ENCODE measurements at places on chromosomes 1 and 21. TPM values are rescaled to one million over a fixed set of nuclear protein-coding genes. Genes with fewer than 3 reads are reported as not detected.

DNA sequence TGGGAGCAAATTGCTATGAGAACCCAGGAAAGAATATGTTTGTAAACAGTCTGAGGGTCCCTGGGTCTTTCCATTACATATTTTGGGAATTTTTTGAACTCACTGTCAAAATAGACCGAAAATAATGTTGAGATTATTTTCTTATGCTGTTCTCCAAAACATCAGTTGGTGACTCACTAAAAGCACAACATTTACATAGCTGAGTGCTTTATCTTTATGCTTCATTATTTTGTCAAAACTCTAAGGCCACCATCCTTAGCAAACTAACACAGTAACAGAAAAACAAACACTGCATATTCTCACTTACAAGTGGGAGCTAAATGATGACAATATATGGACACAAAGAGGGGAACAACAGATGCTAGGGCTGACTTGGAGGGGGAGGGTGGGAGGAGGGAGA is 459.3 kb downstream of the ADGRL2 start:
- no peak for DNase-seq

DNA sequence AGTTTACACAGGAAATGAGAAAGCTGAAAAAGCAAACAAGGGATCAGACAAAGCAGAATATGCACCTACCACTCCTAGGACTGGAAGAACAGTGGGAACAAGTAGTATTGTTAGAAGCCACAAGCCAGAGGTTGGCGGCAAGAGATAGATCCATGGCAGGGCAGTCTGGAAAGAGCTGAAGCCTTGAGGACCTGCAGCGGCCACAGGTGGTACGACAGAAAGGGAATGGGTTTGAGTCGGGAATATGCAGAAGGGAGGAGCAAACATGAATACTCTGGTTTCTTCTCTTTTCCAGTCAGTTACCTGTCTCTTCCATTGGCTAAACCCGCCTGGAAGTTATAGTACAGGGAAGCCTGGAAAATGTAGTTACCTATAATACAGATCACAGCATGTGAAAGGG is 3.9 kb upstream of the PCNX2 start:
- DNase-seq, result no peak

GRCh38 chr1:201191653-201192260 is 1.1 kb downstream of the IGFN1 start:
- DNase-seq, result no peak

DNA sequence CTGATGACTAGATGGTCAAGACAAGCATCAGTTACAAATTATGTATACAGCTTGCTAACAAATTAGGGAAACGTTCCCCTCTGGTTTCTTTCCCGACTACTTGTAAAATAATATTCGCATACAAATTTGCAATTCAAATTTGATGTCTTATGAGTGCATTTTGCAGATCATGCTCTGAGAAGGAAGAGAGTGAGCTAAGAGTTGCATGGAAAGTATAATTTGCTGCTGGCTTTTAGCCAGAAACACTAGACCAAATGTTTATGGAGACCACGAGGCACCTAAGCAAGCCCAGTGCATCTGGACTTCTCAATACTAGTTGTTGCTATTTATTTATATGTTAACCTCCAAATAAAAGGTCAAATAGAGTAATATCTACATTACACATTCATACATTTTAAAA is 216.0 kb downstream of the SMYD3 start:
- no peak for DNase-seq

- no peak for DNase-seq
Measured at GRCh38 chr1:216600730-216601609, 122.3 kb downstream of the ESRRG start.

DNA sequence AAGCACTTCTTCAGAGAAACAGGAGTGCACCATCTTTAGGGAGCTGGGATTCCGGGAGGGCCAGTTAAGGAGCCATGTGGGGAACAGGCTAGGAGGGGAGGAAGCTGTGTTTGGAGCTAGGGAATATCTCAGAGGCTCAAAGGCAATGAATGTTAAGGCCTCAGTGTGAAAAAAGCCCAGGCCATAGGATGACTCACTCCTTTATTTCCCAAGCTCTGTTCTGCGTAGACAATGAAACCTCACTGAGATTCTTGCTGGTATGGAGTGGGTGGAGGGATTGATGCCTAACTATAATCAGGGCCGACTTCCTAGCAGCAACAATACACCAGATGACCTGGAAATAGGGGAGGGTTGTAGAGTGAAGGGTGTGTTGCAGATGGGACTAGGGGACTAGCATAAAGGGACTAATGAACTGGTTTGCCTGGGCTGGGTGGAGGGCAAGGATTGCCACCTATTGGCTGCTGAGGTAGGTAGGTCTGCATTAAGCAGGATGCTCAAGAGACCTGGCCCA is 2.1 kb downstream of the GNAT2 start:
- DNase-seq, result no peak

GRCh38 chr21:25750085-25750484 is 15.3 kb downstream of the GABPA start:
- no peak for DNase-seq

GRCh38 chr1:179036844-179037465 is 11.3 kb downstream of the FAM20B start:
- DNase-seq, result no peak

DNA sequence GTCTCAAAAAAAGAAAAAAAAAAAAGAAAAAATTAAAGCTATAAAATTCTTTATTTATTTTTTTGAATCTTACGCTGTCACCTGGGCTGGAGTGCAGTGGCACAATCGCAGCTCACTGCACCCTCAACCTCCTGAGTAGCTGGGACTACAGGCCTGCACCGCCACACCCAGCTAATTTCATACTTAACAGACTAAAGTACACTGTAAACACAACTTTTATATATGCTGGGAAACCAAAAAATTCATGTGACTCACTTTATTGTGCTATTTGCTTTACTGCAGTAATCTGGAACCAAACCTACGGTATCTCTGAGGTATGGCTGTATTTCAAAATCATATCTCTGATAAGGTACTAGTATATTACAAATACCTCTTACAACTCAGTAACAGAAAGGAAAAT is 40.3 kb downstream of the HSF2BP start:
- DNase-seq, result no peak

DNA sequence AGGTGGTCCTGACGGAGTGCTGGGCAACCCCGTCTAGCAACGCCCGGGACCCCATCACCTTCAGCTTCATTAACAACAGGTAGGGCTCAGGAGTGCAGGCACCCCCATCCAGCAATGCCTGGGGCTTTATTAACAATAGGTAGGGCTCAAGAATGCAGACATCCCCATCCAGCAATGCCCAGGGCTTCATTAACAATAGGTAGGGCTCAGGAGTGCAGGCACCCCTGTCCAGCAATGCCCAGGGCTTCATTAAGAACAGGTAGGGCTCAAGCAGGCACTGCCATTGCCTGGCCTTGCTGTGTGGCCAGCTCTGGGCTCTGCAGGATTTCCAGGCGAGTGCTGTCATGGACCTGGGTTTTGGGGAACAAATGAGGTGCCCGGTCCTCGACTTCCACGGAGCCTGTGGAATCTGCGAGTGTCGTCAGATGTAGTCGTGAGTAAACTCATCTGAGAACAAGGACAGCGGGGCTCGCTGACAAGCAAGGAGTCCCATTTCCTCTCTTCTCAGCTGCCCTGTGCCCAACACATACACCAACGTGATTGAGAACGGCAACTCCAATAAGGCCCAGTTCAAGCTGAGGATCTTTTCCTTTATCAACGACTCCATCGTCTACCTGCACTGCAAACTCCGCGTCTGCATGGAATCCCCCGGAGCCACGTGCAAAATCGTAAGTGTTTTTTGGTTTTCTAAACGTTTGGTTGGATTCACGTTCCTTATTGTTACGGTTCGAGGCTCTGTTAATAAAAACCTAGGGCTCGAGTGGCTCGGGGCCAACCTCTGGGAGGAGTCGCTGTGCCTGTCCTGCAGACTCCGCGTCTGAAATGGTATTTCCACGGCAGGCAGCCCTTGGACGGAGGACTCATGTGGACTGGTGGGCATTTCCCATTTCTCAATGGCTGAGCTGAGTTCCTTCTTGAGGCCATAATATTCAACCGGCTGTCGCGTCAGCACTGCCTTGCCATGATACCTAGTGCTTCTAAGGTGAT is 56.3 kb downstream of the UMODL1 start:
- no peak for DNase-seq

DNA sequence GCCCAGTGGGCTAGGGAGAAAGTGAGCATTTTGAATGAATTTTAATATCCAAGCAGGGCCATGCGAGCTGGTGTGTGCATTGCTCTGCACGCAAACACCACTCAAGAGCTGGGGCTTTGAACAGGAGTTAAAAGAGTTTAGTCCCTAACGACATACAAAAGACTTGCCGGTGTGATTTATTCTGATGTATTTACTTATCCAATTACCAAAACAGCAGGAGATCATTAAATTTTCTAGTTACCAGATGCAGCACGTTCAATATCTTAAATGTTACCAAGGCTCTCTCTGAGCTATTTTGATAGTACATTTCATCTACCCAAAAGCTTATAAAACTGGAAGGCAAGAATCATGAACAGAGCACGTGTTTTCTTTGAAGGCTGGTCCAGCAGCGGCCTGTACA is 30.0 kb upstream of the DMRTA2 start:
- no peak for DNase-seq

DNA sequence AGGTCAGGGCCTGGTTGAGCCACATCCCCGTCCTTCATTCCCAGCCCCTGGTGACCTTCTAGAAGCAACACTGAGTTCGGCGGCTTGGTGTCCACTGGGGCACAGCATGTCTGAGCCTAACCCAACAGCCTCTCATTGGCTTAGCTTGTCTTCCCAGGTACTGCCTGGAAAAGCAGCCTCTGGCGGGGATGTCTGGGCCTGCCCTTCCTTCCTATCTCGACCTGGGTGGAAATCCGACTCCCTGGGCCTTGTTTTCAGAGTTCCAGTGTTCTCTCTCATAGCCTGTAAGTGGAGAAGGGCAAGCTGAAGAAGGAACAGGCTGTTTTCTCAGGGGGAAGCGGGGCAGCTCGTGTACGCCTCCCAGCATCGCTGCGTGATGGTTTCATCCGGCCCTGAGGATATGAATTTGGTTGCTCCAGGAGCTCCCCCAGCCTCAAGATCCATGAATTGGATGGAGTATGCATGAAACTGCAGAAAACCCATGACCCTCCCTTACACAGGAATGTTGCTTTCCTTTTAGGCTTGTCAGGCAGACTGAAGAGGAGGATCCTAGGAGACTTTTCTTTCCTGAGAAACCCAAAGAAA is 116.5 kb upstream of the IRF2BP2 start:
- no peak for DNase-seq

- no peak for DNase-seq
Measured at GRCh38 chr1:172935062-172935592, 115.6 kb downstream of the TNFSF18 start.

DNA sequence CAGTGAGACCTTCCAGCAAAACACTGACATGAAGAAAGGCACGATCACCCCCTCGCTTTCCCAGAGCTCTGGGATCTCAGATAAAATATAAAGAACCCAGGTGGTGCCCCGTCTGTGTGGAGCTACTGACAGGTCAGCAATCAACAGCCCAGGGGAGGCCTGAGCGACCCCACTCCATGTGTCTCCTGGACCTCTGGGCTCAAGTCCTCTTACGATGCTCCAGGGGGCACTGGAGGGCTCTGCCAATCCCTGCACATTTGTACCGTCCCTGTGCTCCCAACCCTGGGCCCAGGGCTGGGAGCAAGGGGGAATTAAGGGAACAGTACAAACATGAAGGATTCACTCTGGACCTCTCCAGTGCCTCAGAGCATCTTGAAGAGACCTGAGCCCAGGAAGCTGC is 12.5 kb downstream of the S100A7A start:
- DNase-seq, result no peak

DNA sequence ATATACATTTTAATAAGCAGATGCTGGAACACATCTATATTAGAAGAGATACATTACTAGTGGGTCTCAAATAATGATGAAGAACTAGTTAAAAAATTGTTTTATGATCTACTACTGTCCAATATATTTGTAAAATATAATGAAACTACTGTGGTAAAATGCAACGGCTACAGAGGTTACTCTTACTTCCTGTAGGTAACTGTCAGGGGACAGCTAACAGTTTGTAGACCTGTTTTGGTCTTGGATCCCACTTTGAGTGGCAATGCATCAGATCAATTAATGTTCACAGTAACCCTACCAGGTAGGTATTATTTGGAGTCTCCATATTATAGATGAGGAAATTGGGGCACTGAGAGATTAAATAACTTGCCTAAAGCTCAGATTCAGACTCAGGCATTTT is 26.7 kb upstream of the MYSM1 start:
- DNase-seq, result no peak

DNA sequence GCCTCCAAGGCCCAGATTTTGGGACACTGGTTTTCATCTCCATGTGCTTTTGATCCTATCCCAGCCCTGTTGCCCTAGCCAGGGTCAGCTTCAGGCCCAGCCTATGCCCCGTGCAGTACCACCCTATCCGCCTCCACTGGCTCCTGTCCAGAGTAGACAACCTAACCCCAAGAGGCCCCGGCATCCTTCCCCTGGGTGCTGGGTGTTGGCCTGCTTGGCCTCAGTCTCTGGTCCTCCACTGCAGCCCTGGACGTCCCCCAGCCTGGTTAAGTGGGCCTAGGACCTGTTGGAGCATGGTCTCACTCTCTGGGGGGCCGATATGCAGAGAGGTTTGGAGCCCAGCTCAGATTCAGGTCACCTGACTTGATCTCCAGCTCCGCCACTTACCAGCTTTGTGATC is 1.6 kb downstream of the CSF3R start:
- no peak for DNase-seq

- no peak for DNase-seq
Measured at GRCh38 chr1:7300893-7301663, 470.0 kb upstream of the VAMP3 start.

DNA sequence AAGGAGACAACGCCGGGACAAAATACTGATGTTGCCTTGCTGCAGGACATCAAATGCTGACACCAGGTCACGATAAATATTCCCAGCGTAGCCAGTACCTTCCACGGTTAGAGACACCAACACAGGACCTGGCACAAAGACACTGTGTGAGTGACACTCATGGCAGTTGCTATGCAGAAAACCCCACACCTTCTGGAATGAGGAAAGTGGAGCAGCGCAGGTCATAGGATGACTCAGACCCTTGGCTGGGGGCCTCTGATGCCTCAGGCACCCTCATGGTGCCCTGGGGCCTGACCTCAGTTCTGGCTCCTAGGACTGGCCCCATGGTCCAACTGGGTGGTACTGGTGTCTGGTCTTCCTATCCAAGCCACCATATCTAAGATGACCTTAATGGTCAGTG is 7.0 kb downstream of the DCST2 start:
- no peak for DNase-seq

GRCh38 chr1:99660496-99660895 is 14.6 kb downstream of the PALMD start:
- DNase-seq, result no peak

Gene KRTAP10-10
- total RNA-seq, result not detected

Gene WNT4
- not detected for total RNA-seq

Gene CATSPERE
- total RNA-seq, result 0.68 TPM

Gene C1orf21
- total RNA-seq, result 8.2 TPM

Gene TRIM17
- total RNA-seq, result 1.8 TPM

Gene FDPS
- 199 TPM for total RNA-seq

Gene MYBPH
- not detected for total RNA-seq

Gene SNAP47
- 27.0 TPM for total RNA-seq

Gene CYYR1
- total RNA-seq, result not detected

Gene LRRIQ3
- total RNA-seq, result 2.9 TPM

Gene FOXO6
- not detected for total RNA-seq

Measured in CD8-positive, alpha-beta memory T cell (primary cell).